ENCODE measurements at places on chromosomes 13 and 19.
A peak's percentile ranks its signal among the peaks of the same experiment; 100 is the strongest.

DNA sequence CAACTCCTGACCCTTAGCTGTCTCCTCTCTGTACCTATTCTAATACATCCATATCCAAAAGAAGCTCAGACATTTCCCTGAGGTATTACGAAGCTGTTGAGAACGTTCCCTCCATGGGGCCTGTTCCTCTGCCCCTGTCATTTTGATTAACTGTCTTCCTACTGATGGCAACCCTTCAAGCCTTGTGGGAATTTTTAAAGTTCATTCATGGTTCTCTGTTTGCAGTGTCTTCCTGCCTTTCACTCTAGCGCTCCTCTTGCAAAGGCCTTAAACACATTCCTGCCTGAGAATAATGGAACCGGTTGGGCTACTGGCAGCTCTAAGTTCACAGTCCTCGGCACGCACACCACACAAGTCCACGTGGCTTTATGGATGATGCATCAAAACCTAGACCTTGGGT lies 66.1 kb downstream of the LHFPL6 start:
- DNase-seq, result no peak

DNA sequence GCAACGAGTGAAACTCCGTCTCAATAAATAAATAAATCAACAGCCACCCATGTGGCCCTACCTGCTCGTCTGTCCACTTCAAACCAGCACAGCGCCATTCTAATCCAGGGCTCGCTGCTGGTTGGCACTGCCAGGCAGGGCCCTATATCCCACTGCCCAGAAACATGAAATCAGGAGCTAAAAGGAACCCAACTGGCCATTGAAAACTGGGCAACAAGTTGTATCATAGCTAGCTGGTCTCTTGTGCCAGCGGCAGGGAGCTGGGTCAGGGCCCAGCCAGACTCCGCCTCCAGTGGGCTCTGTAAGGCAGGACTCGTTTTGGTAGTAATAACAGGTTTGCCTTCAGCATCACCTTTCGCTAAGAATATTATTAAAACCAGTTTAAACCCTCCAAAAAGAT lies 39.3 kb downstream of the GGACT start:
- DNase-seq, result no peak

DNA sequence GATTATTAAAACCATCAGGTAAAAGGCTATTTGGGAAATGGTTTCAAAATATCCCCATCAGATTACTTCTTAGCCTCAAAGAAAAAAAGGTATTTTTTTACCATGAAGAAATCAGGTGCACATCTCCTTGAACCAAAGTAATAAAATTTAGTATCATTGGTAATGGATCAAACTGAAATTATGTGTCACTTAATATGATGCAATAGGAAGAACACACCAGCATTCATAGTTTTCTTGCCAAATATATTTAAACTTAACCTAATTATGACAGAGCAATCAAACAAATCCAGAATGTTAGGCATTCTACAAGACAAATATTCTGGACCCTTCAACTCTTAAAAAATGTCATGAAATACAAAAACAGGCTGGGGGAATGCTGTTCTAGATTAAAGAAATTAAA lies 4.1 kb upstream of the ZNF420 start:
- DNase-seq, result no peak

- peak; percentile 46 for DNase-seq
Measured at GRCh38 chr19:43594710-43595604, 977 bp downstream of the IRGQ start.

- DNase-seq, result no peak
Measured at GRCh38 chr19:2771786-2772674, 11.0 kb downstream of the SGTA start.

DNA sequence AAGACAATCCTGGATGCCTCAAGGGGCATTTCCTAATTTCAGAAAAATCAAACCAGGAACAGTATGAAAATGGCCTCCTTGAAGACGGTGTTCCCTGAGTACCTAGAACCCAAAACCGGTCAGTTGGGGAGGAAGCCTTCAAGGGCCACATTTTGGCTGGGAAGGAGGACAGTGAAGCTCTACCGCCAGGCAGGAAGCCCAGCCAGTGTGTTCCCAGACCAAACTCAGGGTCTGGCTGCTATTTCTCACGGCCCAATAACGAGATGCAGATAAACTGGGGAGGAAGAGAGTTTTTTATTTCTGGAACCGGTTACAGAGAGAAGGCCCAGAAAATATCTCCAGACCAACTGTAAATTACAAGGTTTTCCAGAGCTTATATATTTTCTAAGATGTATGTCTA lies 24.3 kb upstream of the CEACAM21 start:
- DNase-seq, result no peak

All from activated CD4-positive, CD25-positive, alpha-beta regulatory T cell (primary cell).